Gastroesophageal sphincter (tissue), 4 donors: ENCODE measurements at places on chromosomes 6 and 20. TPM values are rescaled to one million over a fixed set of nuclear protein-coding genes. Genes with fewer than 3 reads are reported as not detected.

DNA sequence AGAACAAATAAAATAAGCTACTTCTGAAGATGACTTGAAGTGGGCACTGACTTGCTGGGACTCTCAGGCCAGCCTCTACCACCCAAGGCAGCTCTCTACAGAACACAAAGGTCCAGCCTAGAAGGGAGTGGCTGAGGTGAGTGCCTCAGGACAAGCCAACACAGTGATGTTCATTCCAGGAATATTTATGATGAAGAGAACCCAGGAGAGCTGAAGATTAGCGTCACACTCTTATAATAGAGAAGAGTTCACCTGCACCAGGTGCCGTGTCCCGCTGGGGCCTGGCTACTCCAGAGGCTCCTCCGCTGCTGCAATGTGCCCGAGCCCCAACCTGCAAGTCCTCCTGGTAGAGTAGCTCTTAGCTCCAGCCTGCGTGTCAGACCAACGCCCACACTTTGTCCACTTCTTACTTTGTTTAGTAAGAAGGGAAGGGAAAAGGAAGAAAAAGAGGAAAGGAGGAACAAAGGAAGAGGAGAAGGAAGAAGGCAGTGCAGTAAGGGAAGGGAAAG, 182.4 kb upstream of the QKI start:
- ATAC-seq, result no peak

Gene MUC21
- 0.13 TPM for total RNA-seq

- ATAC-seq, result no peak
These were observed 29.4 kb upstream of the ASF1A start for GRCh38 chr6:118864341-118865099.

Gene MTRF1L
- 26.8 TPM for total RNA-seq

Gene SLC2A4RG
- 45.5 TPM for total RNA-seq

- no peak for ATAC-seq
These were observed 331.9 kb upstream of the JARID2 start for GRCh38 chr6:14913931-14914330.

Gene HUS1B
- total RNA-seq, result 0.77 TPM

- no peak for ATAC-seq
These were observed 9.6 kb upstream of the SH3BGRL2 start for GRCh38 chr6:79621579-79621978.

DNA sequence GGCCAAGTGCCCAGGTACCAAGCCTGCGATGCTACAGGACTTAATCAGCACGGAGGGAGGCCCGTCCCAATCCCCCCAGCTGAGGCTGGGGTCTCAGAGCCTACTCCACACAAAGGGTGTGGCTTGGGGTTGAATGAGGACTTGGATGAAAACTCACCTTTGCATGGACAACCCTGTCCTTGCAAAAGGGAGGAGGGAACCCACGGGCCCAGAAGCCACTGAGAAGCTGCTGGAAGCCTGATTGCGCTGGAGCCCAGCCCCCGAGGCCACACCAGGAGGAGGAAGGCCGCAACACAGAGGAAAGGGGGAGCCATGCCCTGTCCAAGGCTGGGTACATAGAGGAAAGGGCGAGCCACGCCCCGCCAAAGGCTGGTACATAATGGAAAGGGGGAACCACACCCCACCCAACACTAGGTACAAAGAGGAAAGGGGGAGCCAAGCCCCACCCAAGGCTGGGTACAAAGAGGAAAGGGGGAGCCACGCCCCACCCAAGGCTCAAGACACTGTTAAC, 158.8 kb downstream of the DLL1 start:
- ATAC-seq, result no peak

GRCh38 chr6:139064981-139065665, 36.6 kb downstream of the ABRACL start:
- no peak for ATAC-seq

GRCh38 chr20:38129248-38129865, 35.7 kb downstream of the TGM2 start:
- no peak for ATAC-seq

DNA sequence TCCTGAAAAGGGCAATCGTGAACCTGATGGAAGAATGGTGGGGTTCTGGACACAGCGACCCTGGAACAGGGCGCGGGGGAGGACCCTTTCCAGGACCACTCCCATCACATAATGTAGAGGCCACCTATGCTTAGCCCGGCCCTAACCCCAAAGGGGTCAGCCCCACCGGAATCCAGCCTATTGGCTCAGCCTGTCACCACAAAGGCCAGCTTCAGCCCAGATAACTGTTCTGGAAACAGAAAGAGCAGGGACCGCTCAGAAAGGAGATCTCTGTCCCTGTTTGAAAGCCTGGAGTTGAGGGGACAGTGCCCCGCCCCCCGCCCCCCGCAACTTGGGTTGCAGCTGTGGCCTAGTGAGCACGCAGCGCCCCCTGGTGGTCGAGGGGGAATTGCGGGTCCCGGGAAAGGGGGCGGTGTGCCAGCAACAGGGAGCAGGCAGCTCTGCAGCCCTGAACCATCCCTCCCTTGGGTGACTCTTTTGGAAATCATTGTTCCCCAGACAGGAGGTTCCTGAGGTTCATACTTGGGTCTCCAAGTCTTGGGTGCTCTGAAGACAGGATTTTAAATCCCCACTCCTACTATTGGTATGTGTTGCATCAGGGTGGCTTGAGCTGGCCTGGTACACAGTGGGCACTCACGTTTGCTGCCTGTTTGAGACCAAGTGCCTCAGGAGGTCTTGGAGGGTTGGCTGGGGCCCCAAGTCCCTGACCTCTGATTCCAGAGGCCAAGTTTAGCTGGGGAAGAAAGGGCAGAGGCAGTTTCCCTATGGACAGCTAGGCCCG, 1.5 kb downstream of the SIGLEC1 start:
- peak; percentile 57 for ATAC-seq

DNA sequence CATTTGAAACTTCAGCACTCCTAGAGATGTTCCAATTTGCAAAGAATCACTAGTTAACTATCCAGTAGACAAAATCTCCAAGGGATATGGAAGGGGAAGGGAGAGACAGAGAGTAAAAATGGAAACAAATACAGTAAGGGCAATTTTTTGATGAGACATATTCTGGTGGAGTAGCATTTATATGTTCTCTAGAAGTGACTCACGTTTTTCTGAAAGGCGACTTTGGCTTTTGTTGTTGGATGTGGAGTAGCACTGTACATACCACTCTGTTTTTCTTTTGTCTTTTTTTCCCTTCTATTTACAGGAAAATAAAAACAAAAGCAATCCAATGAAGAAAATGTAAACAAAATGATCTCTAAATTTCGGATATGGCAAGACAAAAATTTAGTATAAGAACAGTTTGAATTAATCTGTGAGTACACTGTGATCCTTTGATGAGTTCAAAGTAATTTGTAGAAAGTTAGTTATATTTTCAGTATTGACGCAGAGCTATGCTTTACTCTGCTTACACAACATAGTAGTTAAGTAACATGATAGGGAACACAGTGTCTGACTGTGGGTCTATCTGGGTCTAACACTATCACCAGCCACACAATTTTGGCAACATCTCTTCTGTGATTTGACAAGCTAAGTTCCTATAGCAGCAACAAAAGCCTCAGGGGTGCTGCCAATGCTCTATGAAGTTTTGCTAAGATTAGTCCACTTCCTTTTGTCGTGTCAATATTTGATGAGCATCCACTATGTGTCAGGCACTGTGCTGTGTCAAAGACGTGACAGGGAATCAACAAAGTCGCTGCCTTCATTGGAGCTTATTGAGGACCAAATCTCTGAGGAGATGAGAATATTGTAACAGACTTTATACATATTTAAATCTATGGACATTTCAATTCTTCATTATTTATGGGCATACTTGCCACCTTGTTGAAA, 27.3 kb upstream of the TAGAP start:
- no peak for ATAC-seq

- ATAC-seq, result no peak
These were observed 77.6 kb upstream of the GGTLC1 start for GRCh38 chr20:24066076-24066700.

Gene KCNQ5
- total RNA-seq, result 0.96 TPM

- ATAC-seq, result no peak
These were observed 42.7 kb upstream of the CEP162 start for GRCh38 chr6:84269947-84270733.

GRCh38 chr6:128018821-128019220, 118.0 kb upstream of the THEMIS start:
- no peak for ATAC-seq

Gene PPIL6
- 1.9 TPM for total RNA-seq

Gene PEDS1
- total RNA-seq, result 28.3 TPM

- no peak for ATAC-seq
These were observed 26.9 kb downstream of the SLC22A16 start for GRCh38 chr6:110449541-110449895.

GRCh38 chr20:1345756-1346093, 16.8 kb upstream of the SDCBP2 start:
- ATAC-seq, result no peak

DNA sequence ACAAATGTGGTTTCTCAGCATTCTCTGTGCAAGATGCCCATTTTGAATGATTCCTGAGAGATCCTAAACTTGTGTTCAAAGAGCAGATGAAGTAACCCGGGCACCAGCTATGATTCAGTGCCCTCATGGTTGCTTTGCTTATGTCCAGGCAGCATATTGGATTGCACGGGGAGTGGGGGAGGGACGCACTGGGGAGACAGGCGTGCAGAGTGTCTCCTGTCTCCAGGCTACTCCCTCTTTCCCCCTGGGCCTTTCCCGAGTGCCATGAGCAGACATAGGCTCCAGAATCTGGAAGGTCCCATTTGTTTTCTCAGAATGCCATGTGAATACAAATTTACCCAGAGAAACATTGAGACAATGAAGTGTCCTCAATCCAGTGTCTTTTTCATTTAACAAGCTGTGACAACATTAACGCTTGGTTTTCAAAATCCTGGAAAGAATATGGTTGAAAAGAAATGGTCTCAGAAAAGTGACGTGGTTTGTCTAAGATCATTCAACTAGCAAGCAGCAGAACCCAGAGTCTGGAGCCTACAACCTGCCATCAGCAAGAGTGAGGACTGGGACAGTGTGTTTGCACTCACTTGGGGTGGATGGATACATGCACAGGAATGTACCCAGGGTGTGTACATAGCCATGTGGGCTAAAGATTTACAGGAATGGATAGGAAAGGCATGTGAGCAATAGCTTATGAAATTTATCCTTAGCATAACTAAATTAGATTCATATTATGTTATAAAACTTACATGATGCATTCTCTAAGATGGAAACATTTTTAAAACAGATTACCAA, 4.2 kb downstream of the SYNDIG1 start:
- ATAC-seq, result no peak

- no peak for ATAC-seq
These were observed 84.3 kb upstream of the MRPS10 start for GRCh38 chr6:42301986-42302385.

- no peak for ATAC-seq
These were observed 8.6 kb downstream of the TPX2 start for GRCh38 chr20:31747640-31748039.

DNA sequence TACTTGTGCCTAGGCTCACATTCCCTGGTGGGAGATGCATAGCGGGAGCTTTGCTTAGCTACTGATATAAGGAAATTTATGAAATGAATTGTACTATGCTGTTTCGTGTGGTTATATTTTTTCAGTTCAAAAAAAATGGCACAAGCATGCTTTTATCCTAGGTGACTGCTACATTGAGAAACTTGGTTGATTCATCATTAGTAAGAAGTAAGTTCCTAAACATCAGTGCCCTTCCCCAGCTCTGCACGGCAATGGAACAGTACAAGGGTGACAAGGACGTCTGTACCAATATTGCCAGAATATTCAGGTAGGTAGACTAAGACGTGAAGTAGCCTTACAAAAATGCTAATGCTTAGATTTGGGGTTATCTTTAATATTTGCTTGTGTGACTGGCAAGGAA, 79.7 kb downstream of the ARMC2 start:
- no peak for ATAC-seq

DNA sequence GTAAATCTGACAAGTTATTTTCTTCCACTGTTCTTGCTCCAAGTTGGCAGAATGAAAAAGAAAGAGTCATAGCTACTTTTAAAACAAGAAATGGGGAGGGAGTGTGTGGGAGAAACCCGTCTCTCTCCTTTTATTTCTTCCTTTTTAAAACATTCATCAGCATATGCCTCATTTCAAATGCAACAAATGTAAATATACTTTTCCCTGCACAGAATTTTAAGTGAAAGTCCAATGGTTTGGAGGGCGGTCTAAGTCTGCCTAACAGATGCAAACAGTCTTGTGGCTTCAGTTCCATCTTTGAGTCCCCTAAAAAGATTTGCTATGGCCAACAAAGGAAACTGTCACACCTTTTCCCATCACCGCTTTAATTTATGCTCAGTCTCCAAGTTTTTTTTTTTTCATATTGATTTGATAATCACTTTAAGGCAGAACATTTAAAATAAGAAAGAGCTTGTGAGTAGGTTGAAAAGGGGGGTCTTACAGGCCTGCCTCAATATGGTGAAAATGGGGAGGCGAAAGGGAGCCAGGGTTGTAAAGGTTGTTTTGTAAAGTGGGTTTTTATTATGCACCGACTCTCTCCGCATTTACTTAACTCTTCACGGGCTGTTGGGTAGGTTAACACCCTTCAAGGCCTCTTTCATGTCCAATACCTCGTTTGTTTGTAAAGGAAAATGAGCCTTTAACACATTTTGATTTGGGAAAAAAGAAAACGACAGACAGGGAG, 4.6 kb downstream of the TFAP2D start:
- no peak for ATAC-seq

Gene MDFI
- 2.3 TPM for total RNA-seq

- peak; percentile 36 for ATAC-seq
These were observed 21.2 kb upstream of the NFATC2 start for GRCh38 chr20:51563486-51564332.

DNA sequence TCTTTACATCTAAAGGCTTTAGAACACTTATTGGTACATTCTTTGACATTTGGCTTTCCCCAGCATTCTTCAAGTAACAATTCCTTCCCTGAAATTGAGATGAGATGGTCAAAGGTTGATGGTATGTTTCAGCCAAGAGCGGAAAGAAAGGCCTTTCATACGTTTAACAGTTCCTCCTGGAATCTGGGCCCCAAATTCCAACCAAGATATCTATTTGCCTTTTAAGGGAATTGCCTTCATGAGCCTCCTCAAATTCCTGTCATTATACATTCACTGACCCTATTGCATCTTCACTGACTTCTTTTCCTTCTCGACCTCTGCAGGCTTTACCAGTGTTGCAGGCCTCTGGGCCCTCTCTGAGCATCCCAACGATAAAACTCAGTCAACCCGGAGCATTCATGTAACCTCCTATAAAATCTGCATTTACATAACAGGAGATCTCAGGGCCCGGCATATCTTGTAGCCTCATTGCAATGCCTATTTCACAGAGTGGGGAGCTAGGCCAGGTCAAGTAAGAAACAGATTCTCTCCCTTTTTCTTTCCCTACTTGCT, 18.3 kb upstream of the WFDC9 start:
- no peak for ATAC-seq

Gene POPDC3
- total RNA-seq, result not detected

Gene CLPSL1
- total RNA-seq, result not detected

- no peak for ATAC-seq
These were observed 8.5 kb upstream of the MRPS10 start for GRCh38 chr6:42226161-42226611.

Gene MYL9
- 1,087 TPM for total RNA-seq
